ENCODE measurements at places on chromosomes 4 and X. TPM values are rescaled to one million over a fixed set of nuclear protein-coding genes. Genes with fewer than 3 reads are reported as not detected.

The NSDHL gene
- total RNA-seq = 20.8 TPM

The TMEM271 gene
- not detected for total RNA-seq

The BEND4 gene
- under 0.01 TPM for total RNA-seq

The RS1 gene
- total RNA-seq = not detected

The SYN1 gene
- not detected for total RNA-seq

The UGT2B17 gene
- 0.98 TPM for total RNA-seq

The ASB5 gene
- total RNA-seq = not detected

The PARM1 gene
- 18.0 TPM for total RNA-seq

The GPRASP2 gene
- total RNA-seq = 13.1 TPM

The RASGEF1B gene
- 16.4 TPM for total RNA-seq

The GAGE12F gene
- not detected for total RNA-seq

The PF4V1 gene
- not detected for total RNA-seq

The AFM gene
- total RNA-seq = not detected
